ENCODE measurements at places on chromosomes 1 and 21. TPM values are rescaled to one million over a fixed set of nuclear protein-coding genes. Genes with fewer than 3 reads are reported as not detected.
A peak's percentile ranks its signal among the peaks of the same experiment; 100 is the strongest.

GRCh38 chr1:223718850-223719249 is 6.5 kb downstream of the CAPN2 start:
- DNase-seq = no peak
- H3K4me1 ChIP-seq = peaks cover 5% of the 10 kb centered on the region
- peaks cover 2% of the 10 kb centered on the region for H3K36me3 ChIP-seq
- H3K27me3 ChIP-seq = no peaks in the 10 kb centered on the region
- H3K4me3 ChIP-seq = no peak overlapping the region
- H3K27ac ChIP-seq = no peak overlapping the region

TBX15 gene
- 0.18 TPM for polyA plus RNA-seq

- peak; percentile 27 for DNase-seq
- peak overlapping the region; percentile 84 for H3K4me3 ChIP-seq
- peak overlapping the region; percentile 23 for H3K27ac ChIP-seq
- peaks cover 4% of the 10 kb centered on the region for H3K4me1 ChIP-seq
- H3K27me3 ChIP-seq = no peaks in the 10 kb centered on the region
Measured at GRCh38 chr1:40980453-40981121, 1.1 kb downstream of the CTPS1 start.

GRCh38 chr1:229030630-229031029 is 240.3 kb upstream of the RAB4A start:
- H3K4me3 ChIP-seq = no peak overlapping the region
- H3K27ac ChIP-seq = no peak overlapping the region
- H3K36me3 ChIP-seq = no peaks in the 10 kb centered on the region

- H3K4me1 ChIP-seq = peaks cover 31% of the 10 kb centered on the region
- no peaks in the 10 kb centered on the region for H3K27me3 ChIP-seq
- H3K4me3 ChIP-seq = no peak overlapping the region
- peak; percentile 81 for DNase-seq
- no peaks in the 10 kb centered on the region for H3K36me3 ChIP-seq
- H3K27ac ChIP-seq = no peak overlapping the region
Measured at GRCh38 chr1:203268901-203269653, 36.2 kb upstream of the BTG2 start.

- no peaks in the 10 kb centered on the region for H3K27me3 ChIP-seq
- peaks cover 16% of the 10 kb centered on the region for H3K4me1 ChIP-seq
- peaks cover 2% of the 10 kb centered on the region for H3K36me3 ChIP-seq
Measured at GRCh38 chr21:29305561-29305960, 6.8 kb downstream of the BACH1 start.

DNA sequence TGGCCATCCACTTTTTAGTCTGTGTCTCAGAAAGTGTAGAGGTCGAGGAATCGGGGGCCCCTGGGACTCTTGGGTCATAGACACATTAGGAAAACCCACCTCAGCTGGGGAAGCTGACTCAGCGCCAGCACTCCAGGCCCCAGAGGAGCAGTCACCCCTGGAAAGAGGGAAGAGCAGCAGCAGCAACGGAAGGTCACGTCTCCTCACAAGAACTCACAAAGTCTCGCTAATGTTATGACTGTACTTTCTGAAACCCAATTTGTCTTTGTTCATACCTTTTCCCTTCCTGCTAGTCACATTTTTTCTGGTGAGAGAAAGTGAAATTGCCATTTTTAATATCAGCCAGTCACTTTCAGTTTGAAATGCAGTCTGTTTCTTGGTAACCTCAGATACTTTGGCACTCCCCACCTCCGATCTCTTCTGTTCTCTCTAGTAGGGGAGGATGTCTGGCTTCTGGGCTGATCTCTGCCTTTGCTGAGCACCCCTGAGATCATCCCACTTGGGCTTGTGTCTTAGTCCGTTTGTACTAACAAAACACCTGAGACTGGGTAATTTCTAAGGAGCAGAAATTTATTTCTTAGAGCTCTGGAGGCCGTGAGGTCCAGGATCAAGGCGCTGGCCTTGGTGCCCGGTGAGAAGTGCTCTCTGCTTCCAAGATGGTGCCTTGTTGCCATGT is 6.0 kb upstream of the NLRP3 start:
- H3K36me3 ChIP-seq = no peaks in the 10 kb centered on the region
- H3K27ac ChIP-seq = peak overlapping the region; percentile 53
- H3K4me1 ChIP-seq = no peaks in the 10 kb centered on the region
- H3K27me3 ChIP-seq = no peaks in the 10 kb centered on the region
- no peak overlapping the region for H3K4me3 ChIP-seq

- DNase-seq = no peak
- peaks cover 13% of the 10 kb centered on the region for H3K36me3 ChIP-seq
- peak overlapping the region; percentile 23 for H3K27ac ChIP-seq
- peaks cover 47% of the 10 kb centered on the region for H3K4me1 ChIP-seq
- no peak overlapping the region for H3K4me3 ChIP-seq
Measured at GRCh38 chr1:155970531-155971167, 7.7 kb downstream of the ARHGEF2 start.

DNA sequence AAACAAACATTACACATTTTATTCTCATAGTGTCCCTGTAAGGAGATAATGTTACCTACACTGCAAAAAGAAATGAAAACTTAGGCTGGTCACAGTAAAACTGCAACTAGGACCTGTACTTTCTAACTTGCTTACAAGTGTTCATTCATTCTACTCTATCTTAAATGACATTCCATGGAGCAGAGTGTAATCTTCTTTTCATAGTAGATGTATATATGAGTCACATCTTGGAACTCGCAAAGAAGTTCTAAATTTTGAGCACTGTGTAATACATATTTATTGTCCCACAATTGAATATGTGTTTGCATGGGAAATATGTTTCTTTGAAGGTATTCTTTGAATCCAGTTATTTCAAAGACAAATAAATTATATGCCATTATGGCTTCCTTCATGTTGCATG is 1258.5 kb upstream of the ADGRL2 start:
- no peaks in the 10 kb centered on the region for H3K4me1 ChIP-seq
- no peak for DNase-seq
- no peaks in the 10 kb centered on the region for H3K27me3 ChIP-seq
- no peak overlapping the region for H3K4me3 ChIP-seq
- H3K27ac ChIP-seq = no peak overlapping the region

GRCh38 chr1:182650678-182651338 is 33.6 kb downstream of the RGS8 start:
- H3K27me3 ChIP-seq = no peaks in the 10 kb centered on the region
- H3K4me1 ChIP-seq = no peaks in the 10 kb centered on the region
- no peak for DNase-seq
- no peak overlapping the region for H3K4me3 ChIP-seq
- H3K27ac ChIP-seq = no peak overlapping the region

- H3K4me1 ChIP-seq = no peaks in the 10 kb centered on the region
- no peak overlapping the region for H3K4me3 ChIP-seq
- H3K36me3 ChIP-seq = no peaks in the 10 kb centered on the region
- H3K27ac ChIP-seq = no peak overlapping the region
Measured at GRCh38 chr1:175252561-175252960, 60.0 kb upstream of the KIAA0040 start.

DNA sequence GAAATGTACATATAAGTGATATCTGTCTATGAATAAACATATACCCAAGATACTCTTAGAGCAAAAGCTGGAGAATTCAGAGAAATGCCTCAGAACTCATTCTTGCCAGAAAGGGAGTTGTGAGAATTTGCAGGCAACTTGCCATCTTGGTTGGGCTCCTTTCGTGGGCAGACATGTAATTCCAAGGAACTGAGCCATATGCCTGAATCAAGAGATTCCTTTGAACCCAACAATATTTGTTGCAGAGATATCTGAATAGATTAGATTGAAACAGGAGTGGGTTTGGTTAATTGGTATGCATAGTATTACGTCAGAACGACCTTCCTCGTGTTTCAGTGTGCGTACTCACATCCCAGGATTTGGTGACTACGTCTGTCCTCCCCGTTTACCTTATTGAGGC is 67.0 kb downstream of the TGFB2 start:
- no peaks in the 10 kb centered on the region for H3K27me3 ChIP-seq
- no peak overlapping the region for H3K27ac ChIP-seq
- no peaks in the 10 kb centered on the region for H3K4me1 ChIP-seq
- DNase-seq = no peak

DNA sequence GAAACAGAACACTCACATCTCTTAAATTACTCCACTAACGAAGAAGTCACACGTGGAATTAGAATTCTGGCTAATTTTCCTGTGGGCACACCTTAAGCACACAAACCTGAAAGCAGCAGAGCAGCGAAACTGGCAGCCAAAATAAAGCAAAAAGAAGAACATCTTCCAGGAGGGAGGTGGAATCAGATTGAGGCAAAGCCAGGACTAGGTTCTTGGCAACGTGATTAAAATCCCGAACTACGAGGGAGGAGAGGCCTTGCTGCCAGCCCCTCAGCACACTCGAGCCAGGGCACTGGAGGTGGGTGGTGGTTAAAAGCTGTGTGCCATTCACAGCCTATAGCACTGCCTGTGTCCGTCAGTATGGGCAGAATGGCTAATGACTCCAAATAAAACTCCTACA is 58.0 kb downstream of the HIVEP3 start:
- no peaks in the 10 kb centered on the region for H3K36me3 ChIP-seq
- no peak overlapping the region for H3K27ac ChIP-seq
- no peak for DNase-seq
- H3K4me3 ChIP-seq = no peak overlapping the region
- no peaks in the 10 kb centered on the region for H3K27me3 ChIP-seq

CBS gene
- 10.2 TPM for polyA plus RNA-seq

GRCh38 chr1:66353257-66353656 is 180.7 kb upstream of the SGIP1 start:
- H3K4me3 ChIP-seq = no peak overlapping the region
- no peaks in the 10 kb centered on the region for H3K36me3 ChIP-seq
- no peaks in the 10 kb centered on the region for H3K27me3 ChIP-seq
- H3K27ac ChIP-seq = no peak overlapping the region
- H3K4me1 ChIP-seq = peaks cover 3% of the 10 kb centered on the region

SEMA4A gene
- polyA plus RNA-seq = 0.89 TPM

GRCh38 chr21:29771491-29772066 is 168.2 kb downstream of the GRIK1 start:
- no peak overlapping the region for H3K4me3 ChIP-seq
- H3K27ac ChIP-seq = no peak overlapping the region
- H3K4me1 ChIP-seq = no peaks in the 10 kb centered on the region
- no peaks in the 10 kb centered on the region for H3K27me3 ChIP-seq
- no peak for DNase-seq

GLRX2 gene
- polyA plus RNA-seq = 17.4 TPM

DNA sequence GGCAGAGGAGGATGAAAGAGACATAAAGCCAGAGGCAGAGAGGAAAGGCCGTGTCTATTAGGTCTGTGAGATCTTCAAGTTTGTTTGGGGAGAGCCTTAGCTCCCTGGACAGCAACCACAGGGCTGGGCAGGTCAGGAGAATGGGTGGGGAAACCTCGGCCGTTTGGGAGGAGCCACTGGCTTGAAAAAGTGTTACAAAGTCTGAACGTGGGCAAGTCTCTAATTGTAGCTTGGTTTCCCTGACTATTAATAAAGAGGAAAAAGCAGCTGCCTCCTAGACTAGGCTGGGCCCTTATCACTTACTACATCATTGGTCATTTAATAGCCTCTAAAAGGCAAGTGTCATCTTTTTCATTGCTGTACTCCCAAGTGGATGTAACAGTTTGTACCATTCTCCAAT is at the start of gene CCDC17:
Gene CCDC17 (minus strand): TSS at position 83 of the 400 bp plus-strand sequence. CDS start 145 bp downstream, outside the sequence.
- no peaks in the 10 kb centered on the region for H3K4me1 ChIP-seq
- no peak within 1 kb of the TSS for H3K27ac ChIP-seq
- no peak within 1 kb of the TSS for H3K4me3 ChIP-seq
- no peaks in the 10 kb centered on the region for H3K27me3 ChIP-seq
- DNase-seq = peak; percentile 11
- H3K36me3 ChIP-seq = peaks cover 25% of the 10 kb centered on the region

TSPEAR gene
- not detected for polyA plus RNA-seq

TRIM63 gene
- polyA plus RNA-seq = 4.3 TPM

- no peak overlapping the region for H3K27ac ChIP-seq
- H3K4me3 ChIP-seq = no peak overlapping the region
- peaks cover 22% of the 10 kb centered on the region for H3K36me3 ChIP-seq
- no peak for DNase-seq
Measured at GRCh38 chr1:179217943-179218507, 11.5 kb downstream of the ABL2 start.

TNFRSF1B gene
- polyA plus RNA-seq = 17.2 TPM

DNA sequence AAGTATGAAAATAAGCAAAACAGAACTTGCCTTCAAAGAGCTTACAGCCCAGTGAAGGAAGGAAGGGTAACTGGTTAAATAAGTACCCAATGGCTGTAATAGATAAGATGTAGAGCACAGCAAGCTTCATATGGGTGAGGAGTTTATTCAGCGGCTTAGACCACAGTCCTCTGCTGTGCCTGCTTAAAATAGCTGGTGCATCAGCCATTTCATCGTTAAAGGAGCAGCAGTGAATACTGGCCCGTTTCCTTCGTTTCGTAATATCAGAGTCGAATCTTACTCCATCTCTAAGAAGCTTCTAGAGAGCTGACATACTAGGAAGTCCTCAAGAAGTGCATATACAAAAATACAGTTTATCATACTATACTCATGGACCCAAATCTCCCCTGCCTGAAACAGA is 286.5 kb downstream of the NFIA start:
- DNase-seq = no peak
- no peaks in the 10 kb centered on the region for H3K27me3 ChIP-seq
- no peaks in the 10 kb centered on the region for H3K4me1 ChIP-seq

GRCh38 chr1:7224081-7224534 is 438.9 kb downstream of the CAMTA1 start:
- DNase-seq = no peak
- H3K27me3 ChIP-seq = no peaks in the 10 kb centered on the region
- H3K4me1 ChIP-seq = no peaks in the 10 kb centered on the region
- H3K36me3 ChIP-seq = no peaks in the 10 kb centered on the region
- no peak overlapping the region for H3K4me3 ChIP-seq

OR2T27 gene
- not detected for polyA plus RNA-seq

- no peak overlapping the region for H3K27ac ChIP-seq
- DNase-seq = no peak
- no peaks in the 10 kb centered on the region for H3K36me3 ChIP-seq
Measured at GRCh38 chr1:4176841-4177240, 276.8 kb upstream of the C1orf174 start.

- H3K27ac ChIP-seq = no peak overlapping the region
- no peaks in the 10 kb centered on the region for H3K4me1 ChIP-seq
- H3K4me3 ChIP-seq = no peak overlapping the region
- no peaks in the 10 kb centered on the region for H3K36me3 ChIP-seq
- no peaks in the 10 kb centered on the region for H3K27me3 ChIP-seq
- DNase-seq = no peak
Measured at GRCh38 chr1:182677397-182678098, 6.8 kb downstream of the RGS8 start.

GRCh38 chr1:169511316-169512005 is 25.7 kb upstream of the SLC19A2 start:
- H3K36me3 ChIP-seq = no peaks in the 10 kb centered on the region
- no peak for DNase-seq
- H3K4me3 ChIP-seq = no peak overlapping the region
- H3K27me3 ChIP-seq = no peaks in the 10 kb centered on the region
- peaks cover 3% of the 10 kb centered on the region for H3K4me1 ChIP-seq
- no peak overlapping the region for H3K27ac ChIP-seq

CHRM3 gene
- 2.5 TPM for polyA plus RNA-seq

GRCh38 chr1:16251381-16251780 is 14.4 kb upstream of the CPLANE2 start:
- no peak for DNase-seq
- H3K36me3 ChIP-seq = peaks cover 9% of the 10 kb centered on the region
- no peak overlapping the region for H3K4me3 ChIP-seq
- H3K27me3 ChIP-seq = no peaks in the 10 kb centered on the region
- no peak overlapping the region for H3K27ac ChIP-seq

GRCh38 chr1:208192995-208193394 is 51.2 kb downstream of the PLXNA2 start:
- H3K27me3 ChIP-seq = no peaks in the 10 kb centered on the region
- DNase-seq = no peak
- no peak overlapping the region for H3K4me3 ChIP-seq
- H3K27ac ChIP-seq = no peak overlapping the region

LCE6A gene
- polyA plus RNA-seq = not detected

GNG4 gene
- 6.8 TPM for polyA plus RNA-seq
